ENCODE measurements at places on chromosomes 12 and 14. TPM values are rescaled to one million over a fixed set of nuclear protein-coding genes. Genes with fewer than 3 reads are reported as not detected.

The RASSF9 gene
- not detected for total RNA-seq

The KIF26A gene
- 1.1 TPM for total RNA-seq

The PLEKHG7 gene
- not detected for total RNA-seq

The RAD9B gene
- total RNA-seq = 2.5 TPM

The ANO4 gene
- not detected for total RNA-seq

The MFAP5 gene
- total RNA-seq = not detected

- peak; percentile 96 for ATAC-seq
Measured at GRCh38 chr12:4030929-4031702, 157.9 kb upstream of the PARP11 start.

GRCh38 chr14:72478471-72478893 lies 415.4 kb downstream of the DPF3 start:
- no peak for ATAC-seq

- ATAC-seq = no peak
Measured at GRCh38 chr14:104040539-104040938, 45.0 kb upstream of the ASPG start.

DNA sequence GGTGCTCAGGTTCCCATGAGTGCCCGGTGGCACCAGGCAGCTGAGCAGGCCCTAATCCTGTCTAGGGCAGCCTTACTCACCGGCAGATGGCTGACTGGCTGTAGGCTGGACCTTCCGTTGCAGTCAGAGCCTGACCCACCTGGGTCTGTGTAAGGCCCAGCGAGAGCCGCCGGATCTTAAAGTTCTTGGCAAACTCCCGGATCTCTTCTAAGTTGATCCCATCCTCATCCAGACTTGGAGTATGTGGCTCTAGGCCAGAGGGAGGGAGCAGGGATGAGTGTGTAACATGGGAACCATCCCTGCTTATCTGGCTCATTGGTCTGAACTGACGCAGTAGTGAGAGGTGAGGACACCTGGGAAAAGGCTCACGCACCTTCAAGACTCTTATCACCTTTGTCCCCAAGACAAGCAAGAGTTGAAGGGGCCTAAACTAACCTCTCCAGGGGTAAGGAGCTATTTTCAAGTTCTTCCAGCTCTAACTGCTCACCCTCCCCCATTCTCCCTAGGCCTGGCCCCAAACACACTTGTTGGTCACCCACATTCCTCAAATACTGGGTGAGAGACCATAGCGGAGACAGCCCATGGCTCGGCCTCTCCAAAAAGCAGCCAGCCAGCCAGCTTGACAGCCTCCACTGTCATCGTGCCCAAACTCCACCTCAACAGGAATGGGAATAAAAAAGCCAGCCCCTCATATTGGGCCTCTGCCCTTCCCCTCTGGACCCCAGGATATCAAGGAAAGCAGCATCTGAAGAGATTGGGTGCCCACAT lies 18.8 kb upstream of the TFCP2 start:
- no peak for ATAC-seq

DNA sequence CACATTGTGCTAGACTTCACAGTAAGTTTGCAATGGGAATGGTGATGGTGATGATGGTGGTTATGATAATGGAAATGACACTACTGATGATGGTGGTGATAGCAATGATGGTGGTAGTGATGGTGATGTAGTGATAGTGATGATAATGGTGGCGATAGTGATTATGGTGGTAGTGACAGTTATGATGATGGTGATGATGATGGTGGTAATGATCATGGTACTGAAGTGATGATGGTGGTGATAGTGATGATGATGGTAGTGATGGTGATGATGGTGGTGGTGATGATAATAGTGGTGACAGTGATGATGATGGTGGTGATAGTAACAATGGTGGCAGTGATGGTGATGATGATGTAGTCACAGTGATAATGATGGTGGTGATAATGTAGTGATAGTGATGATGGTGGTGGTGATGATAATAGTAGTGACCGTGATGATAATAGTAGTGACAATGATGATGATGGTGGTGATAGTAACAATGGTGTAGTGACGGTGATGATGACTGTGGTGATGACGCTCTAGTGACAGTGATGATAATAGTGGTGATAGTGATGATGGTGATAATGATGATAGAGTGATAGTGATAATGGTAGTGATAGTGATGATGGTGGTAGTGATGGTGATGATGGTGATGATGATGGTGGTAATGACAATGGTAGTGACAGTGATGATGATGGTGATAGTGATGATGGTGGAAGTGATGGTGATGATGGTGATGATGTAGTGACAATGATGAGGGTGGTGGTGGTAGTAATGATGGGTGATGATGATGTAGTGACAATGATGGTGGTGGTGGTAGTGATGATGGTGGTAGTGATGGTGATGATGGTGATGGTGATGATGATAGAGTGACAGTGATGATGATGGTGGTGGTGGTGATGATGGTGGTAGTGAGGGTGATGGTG lies 222.9 kb upstream of the PWP1 start:
- ATAC-seq = peak; percentile 37

- ATAC-seq = peak; percentile 80
Measured at GRCh38 chr12:71755146-71755892, 656 bp downstream of the RAB21 start.

DNA sequence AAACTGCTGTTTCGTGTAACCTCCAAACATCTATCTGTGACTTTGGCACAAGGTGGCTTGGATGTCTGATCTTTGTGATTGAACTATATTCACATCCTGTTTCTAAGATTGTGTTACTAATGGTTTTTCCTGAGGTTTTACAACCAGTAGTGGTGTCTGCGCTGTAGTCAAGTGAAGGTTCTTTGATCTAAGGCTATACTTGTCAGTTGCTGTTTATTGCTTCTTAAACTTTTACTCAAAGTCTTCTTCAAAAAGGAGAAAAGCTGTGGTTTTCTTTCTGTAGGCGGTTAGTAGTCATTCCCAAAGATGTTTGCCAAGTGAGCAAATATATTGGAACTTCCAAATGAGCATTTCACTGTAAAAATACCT lies 12.3 kb upstream of the CALM1 start:
- ATAC-seq = peak; percentile 34

GRCh38 chr12:28882444-28882843 lies 266.6 kb upstream of the FAR2 start:
- ATAC-seq = no peak

GRCh38 chr14:58797010-58797429 lies 159.3 kb downstream of the DACT1 start:
- ATAC-seq = no peak

- ATAC-seq = no peak
Measured at GRCh38 chr12:108764540-108765288, 33.4 kb upstream of the CORO1C start.

DNA sequence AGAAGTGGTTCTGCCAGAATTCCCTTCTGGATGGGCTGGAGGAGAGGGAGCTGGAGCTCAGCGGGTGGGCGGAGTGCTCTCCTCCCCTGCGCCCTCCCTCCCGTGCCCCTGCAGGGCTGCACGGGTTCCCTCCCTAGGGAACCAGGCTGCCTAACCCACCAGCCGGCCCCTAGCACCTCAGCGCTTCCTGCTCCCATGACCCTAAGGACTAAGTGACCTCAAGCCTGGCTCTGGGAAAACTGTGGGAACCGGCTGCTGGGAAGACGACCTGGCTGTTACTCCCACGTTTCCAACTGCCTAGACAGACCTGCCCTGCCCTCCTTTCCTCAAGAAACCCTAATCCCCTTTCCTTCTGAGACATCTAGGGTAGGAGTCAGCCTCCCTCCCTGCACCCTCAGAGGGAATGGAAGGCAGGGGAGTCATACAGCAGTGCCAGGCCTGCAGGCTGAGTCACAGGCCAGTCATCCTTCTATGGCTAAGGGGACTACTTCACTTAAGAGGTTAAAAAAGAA lies 31.5 kb downstream of the SLC6A12 start:
- ATAC-seq = peak; percentile 38

DNA sequence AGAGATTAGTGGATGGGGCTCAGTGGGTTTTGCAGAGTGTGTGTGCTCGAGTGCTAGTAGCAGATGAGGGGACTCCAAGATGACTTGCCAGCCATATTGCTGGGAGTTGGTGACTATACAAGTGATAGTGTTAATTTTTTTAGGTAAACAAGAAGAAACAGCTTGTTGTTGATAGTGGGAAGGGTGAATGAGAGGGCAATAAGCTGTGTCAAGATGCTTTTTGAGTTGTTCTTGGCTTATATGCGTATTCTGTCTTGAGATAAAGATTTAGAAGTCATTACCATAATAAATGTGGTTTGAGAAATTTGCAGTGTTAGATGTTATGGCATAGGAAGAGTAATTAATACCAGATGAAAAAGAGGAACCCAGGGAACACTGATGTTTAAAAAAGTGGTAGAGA lies 75.3 kb downstream of the RCOR1 start:
- no peak for ATAC-seq

GRCh38 chr12:13023811-13024530 lies 20.2 kb upstream of the FAM234B start:
- no peak for ATAC-seq

- no peak for ATAC-seq
Measured at GRCh38 chr14:92493492-92493891, 20.1 kb upstream of the RIN3 start.

- no peak for ATAC-seq
Measured at GRCh38 chr14:67756496-67756895, 54.8 kb downstream of the RDH12 start.

GRCh38 chr12:93944911-93945310 lies 203.5 kb upstream of the PLXNC1 start:
- no peak for ATAC-seq

- ATAC-seq = no peak
Measured at GRCh38 chr12:132754160-132754932, 7.3 kb downstream of the ANKLE2 start.

GRCh38 chr12:1439687-1440086 lies 154.7 kb downstream of the FBXL14 start:
- ATAC-seq = no peak

DNA sequence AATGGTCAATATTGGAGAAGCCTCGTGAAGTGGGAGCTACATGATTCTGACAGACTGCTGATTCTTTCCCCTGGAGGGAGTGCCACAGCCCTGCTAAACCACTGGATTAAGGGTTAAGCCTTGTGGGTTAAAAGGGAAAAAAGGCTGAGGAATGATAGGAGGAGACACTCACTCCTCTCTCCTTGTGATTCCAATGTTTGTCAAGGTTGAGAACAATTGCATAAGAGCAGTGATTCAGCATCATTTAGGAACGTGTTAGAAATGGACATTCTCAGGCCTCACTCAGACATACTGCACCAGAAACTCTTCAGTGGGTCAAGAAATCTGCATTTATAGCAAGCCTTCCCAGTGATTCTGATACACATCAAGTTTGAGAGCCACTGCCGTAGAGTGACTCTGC lies 87.8 kb upstream of the GZMB start:
- no peak for ATAC-seq

GRCh38 chr12:65015850-65016249 lies 105.3 kb downstream of the WIF1 start:
- no peak for ATAC-seq

GRCh38 chr12:89038831-89039512 lies 313.3 kb downstream of the DUSP6 start:
- peak; percentile 69 for ATAC-seq

DNA sequence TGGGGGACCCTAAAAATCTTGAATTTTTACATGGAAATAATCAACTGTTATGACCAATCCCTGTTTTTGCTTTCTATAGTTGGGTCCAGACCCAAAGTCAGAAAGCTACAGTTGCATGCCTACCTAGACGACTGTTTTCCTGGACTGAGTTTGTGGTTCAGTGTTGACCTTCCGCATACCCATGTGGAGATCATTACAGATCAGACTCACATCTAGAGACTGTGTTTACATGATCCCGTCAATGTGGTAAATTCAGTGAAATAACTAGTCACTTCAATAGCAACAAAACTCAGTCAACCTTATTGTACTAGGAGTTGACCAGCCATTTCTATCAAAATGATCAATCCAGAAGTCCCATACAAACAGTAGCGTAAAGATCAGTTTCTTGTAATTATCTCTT lies 257.6 kb downstream of the EGLN3 start:
- no peak for ATAC-seq

DNA sequence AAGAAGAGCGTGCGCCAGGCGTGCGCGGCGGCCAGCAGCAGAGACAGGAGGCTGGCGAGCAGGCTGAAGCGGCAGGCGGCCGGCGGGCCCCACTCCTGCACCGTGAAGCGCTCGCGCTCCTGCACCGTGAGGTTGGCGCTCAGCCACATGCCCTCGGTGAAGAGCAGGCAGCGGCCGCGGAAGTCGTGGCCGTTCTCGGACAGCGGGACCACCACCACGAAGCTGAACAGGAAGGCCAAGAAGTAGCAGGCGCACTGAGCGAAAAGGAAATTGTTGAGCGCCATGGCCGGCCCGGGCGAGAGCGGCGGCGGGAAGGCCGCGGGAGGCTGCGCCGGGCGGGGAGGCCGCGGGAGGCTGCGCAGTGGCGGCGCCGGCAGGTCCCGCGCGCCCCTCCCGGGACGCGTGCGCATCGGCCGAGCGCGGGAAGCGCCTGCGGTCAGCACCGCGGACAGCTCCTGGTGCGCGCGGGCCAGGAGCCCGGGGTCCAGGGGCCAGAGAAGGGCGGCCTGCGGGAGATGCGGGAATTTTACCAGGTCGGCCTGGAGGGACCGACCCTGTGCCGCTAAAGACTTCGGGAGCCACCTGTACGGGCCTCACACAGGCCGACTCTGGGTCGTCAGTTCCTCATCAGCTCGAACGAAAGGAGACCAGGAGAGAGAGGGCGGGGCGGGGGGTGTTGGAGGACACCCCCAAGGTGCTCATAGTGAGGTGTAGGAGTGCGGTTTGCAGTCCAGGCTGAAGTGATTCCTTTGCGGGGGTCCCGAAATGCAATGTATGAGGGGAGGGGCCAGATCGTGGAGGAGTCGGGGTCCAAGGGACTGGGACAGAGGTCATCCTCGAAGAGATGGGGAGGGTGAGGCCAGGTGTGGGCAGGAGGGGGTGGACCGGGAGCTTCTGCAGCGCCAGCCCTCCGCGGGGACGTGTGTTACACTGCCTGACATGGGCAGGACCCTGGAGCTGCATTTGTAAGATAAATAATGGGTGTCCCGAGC lies at the start of gene TMEM179:
Gene TMEM179 (minus strand): TSS at position 315 of the 992 bp plus-strand sequence. CDS start 31 bp downstream, at position 284.
- ATAC-seq = no peak

DNA sequence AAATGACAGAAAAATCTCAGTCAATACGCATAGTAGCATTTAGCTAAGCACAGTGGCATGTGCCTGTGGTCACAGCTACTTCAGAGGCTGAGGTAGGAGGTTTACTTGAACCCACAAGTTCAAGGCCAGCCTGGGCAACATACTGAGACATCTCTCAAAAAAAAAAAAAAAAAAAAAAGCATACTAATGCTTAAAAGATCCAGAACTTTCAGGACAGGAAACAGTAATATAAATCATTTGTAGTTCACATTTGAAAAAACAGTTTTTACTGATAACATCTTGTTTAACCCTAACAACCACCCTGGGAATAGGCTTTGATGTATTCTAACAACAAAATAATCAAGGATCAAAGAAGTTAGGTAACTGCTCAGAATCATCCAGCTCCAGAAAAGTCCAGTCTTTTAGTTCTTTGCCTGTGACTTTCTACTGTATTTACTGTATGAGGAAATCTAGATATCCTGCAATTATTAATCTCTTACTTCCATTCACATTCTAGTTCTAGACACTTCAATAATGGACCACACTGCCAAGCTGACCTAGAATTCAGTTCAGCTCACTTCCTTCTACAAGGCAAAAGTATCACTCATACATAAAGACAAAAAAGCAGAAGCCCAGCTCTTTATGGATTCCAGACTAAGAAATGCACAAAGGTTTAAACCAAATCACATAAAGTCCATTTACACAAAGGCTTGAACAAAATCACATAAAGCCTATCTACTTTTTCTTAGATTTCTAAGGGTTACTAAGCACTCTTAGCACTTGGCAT lies 28.5 kb downstream of the PAWR start:
- no peak for ATAC-seq

- ATAC-seq = no peak
Measured at GRCh38 chr12:55724226-55724939, 4.2 kb downstream of the RDH5 start.

GRCh38 chr12:7859552-7859951 lies 13.2 kb downstream of the SLC2A14 start:
- ATAC-seq = peak; percentile 3

- peak; percentile 28 for ATAC-seq
Measured at GRCh38 chr14:22614240-22614799, 16.2 kb downstream of the ABHD4 start.
